ENCODE measurements at places on chromosomes 6 and 20. TPM values are rescaled to one million over a fixed set of nuclear protein-coding genes. Genes with fewer than 3 reads are reported as not detected.

GRCh38 chr6:37942606-37943376, 123.3 kb downstream of the ZFAND3 start:
- no peak for DNase-seq

TBC1D20 gene
- total RNA-seq: 16.2 TPM

- no peak for DNase-seq
These were observed 94.7 kb upstream of the QKI start for GRCh38 chr6:163319609-163320366.

CGAS gene
- total RNA-seq: 6.7 TPM

SIRPB1 gene
- total RNA-seq: 0.54 TPM
